ENCODE measurements at places on chromosomes 5 and 9.

DNA sequence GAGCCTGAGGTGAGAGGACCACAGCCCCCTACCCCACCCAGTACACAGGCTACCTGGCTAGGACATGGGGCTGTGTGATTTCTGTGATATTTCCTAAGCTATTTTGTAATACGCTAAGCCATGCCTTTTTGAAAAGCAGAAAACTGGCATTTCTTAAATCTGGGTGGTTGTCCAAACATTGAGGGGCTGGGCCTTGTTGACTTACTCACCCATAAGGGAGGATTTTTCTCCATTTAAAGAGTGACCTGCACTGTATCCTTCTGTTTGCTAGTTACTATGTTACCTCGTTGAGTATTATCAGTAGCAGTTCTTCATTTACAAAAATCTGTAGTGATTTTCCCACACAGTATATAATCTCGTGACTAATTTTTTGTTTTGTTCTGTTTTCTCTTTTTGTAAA lies 117.5 kb upstream of the OTULINL start:
- no peak for DNase-seq

DNA sequence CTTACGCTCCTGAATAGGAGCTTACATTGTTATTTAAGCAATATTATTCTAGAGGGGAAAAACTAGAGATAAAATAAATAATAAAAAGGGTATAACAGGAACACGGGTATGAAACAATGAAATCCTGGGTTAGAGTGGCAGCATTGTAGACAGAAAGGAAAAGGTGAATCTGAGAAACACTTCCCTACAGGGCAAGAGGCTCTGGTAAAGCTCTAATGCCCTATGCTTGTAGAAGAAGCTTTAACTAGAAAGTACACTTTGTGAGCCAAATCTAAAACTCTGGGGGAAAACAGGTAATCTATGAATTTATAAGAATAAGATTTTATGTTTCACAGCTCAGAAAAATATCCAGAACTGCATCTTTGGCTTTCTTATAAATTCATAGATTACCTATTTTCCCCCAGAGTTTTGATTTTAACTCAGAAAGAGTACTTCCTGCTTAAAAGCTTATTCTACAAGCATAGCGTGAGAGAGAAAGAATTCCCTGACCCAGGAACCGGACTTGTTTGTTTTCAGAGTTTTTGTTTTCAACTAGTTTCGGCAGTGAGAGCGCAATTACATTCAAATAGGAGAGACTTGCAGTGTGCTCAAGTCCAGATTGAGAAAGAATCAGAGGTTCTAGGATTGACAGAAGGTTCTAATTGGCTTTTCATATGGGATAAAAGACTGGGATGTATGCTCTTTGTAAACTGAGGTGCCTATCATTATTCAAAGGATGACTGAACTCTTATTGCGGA lies 651.0 kb upstream of the RORB start:
- DNase-seq: no peak

GRCh38 chr9:112252194-112252593 lies 77.1 kb upstream of the SUSD1 start:
- no peak for DNase-seq

- DNase-seq: no peak
Measured at GRCh38 chr5:111975133-111975532, 218.1 kb upstream of the NREP start.

DNA sequence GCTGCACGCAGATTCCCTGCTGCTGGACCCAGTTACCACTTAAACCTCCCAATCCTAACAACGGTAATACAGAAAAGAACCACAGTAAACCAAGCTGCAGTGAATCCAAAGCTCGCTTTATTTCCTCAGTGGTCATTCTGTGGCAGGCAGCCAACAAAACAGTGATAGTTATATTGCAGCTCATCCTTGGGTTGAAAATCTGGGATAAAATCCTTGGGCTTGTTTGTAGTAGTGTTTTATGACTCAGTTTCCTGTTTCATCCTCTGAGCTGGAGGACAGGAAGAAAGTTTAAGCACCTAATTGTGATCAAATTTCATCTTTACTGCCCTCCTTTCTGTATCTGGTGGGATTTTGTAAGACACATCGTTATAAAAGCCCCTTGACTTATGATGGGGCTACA lies 31.4 kb downstream of the HMGCR start:
- no peak for DNase-seq

- no peak for DNase-seq
Measured at GRCh38 chr5:137791387-137791786, 37.2 kb upstream of the HNRNPA0 start.

GRCh38 chr5:68405026-68405684 lies 189.6 kb downstream of the PIK3R1 start:
- DNase-seq: no peak

DNA sequence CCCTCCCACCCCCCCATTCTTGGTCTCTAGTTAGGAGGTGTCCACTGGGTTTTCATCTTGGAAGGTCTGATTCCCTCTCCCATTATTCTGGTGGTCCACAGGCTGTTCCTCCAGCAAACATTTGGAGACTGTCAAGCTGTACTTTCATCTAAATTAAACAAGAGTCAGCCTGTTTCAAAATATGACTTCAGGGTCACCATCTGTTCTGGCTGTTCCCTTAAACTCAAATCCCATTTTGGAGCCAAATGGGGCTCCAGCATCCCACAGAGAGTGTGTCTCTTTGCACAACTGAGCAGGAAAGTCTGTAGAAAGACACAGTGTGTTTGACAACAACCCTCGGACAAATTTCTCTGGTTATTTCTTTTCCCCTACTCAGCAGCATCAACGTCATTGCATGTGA lies 20.5 kb downstream of the COL15A1 start:
- no peak for DNase-seq

DNA sequence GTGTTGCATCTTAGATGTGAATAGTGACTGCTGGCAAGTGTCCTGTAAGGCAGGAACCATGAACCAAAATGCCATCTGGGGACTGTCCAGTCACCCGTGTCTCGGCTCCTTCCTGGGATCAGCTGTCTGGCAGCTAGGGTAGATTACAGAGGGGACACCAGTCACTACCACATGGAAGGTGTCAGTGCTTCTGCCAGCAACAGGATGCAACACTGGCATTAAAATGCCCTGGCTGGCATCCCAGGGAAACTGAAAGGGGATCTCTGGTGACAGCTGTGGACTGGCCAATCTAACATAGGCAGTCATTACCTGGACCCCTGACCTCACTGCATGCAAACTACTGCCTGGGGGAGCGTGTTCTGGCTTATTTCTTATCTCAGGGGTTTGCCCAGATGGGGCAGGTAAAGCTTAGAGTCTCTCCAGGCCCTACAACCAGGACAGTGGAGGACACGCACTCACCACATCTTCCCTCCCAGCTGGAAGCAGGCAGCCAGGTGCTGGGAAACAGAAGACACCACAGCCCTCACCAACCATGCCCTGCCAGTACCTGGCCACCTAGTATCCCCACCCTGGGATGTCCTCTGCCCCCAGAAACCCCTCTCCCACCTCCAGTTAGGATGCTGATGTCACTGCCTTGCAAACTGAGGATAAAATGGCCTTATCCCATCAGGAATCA lies 83.8 kb downstream of the SEMA4D start:
- DNase-seq: no peak

DNA sequence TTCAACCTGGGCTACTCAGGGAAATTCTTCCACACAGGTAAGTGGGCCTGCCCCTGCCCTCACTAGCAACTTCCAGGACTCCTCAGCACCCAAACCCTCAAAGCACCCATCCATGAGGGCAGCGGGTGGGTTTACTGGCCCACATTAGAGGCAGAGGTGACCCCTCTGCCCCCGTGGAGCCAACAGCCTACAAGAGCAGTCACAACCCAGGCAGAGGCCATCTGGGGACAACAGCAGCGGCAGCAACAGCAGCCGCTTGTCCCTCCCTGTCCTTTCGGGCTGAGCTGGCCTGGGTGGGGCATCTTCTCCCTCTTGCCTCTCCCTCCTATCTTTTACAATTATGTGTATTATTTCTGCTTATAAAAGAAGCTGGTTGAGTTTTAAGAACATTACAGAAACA lies 25.1 kb downstream of the NDST1 start:
- DNase-seq: no peak

DNA sequence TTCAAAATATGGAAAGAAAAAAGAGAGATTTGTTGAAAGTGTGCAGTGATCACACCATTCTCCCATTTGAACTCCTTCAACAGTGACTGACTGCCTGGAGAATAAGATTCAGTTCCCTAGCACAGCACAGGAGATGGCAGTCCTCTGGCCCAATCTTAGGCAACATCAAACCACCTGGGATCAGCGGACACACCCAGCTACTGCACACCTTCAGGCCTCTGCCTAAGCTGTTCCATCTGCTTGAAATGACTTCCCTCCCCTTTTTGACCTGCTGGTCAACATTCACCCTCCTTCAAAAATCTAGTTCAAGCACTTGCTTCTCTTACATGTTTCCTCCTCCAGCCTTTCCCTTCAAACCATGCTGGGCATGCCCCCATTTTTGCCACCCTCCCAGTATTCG lies 4.5 kb downstream of the MAPK9 start:
- DNase-seq: no peak

DNA sequence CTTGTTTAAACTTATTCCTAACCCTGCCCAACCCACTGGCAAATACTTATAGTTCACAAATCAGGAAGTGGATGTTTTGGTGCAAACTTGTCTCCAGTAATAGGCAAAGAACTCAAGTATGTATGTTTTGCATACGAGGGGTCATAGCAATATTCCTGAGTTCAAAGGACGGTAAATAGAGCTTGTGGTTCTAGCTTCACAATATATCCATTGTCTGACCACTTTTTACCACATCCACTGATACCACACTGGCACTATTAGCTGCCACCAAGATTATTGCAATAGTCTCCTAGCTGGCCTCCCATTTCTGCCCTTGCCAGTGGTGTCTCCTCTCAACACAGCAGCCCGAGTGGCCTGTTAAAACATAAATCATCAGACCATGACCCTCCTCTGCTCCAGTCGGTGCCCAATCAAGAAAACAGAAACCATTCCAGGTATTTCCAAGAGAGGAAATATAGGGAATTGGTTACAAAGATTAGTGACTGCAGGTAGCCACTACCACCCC lies 17.0 kb downstream of the GRXCR2 start:
- DNase-seq: no peak

GRCh38 chr9:134575901-134576176 lies 65.8 kb upstream of the COL5A1 start:
- DNase-seq: no peak

GRCh38 chr9:120286530-120286929 lies 293.4 kb downstream of the CDK5RAP2 start:
- DNase-seq: no peak

GRCh38 chr5:14408969-14409586 lies 172.5 kb upstream of the OTULINL start:
- DNase-seq: no peak

- no peak for DNase-seq
Measured at GRCh38 chr9:86279839-86280238, 2.5 kb downstream of the ISCA1 start.

GRCh38 chr5:170582644-170583330 lies 79.0 kb downstream of the KCNIP1 start:
- no peak for DNase-seq

DNA sequence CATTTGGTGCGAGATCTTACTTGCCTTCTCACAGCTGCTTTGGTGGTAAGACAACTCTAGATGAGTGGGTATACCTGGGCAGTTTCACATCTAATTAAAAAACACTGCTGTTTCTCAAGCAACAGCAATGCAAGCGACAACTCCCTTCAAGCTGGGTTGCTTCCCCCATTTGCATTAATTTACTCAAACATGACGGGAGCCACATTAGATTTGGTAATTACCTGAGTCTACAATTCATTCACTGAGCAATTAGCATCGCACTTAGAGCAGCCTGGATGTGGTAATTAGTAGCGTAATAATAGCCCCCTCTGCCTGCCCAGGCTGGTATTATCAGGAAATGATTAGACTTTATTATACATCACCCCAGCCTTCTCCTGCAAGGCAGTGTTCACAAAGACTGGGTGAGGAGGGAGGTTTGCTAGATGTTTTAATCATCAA lies 73.4 kb downstream of the FBXO38 start:
- peak; percentile 89 for DNase-seq

- no peak for DNase-seq
Measured at GRCh38 chr9:87276851-87277261, 220.8 kb upstream of the DAPK1 start.

DNA sequence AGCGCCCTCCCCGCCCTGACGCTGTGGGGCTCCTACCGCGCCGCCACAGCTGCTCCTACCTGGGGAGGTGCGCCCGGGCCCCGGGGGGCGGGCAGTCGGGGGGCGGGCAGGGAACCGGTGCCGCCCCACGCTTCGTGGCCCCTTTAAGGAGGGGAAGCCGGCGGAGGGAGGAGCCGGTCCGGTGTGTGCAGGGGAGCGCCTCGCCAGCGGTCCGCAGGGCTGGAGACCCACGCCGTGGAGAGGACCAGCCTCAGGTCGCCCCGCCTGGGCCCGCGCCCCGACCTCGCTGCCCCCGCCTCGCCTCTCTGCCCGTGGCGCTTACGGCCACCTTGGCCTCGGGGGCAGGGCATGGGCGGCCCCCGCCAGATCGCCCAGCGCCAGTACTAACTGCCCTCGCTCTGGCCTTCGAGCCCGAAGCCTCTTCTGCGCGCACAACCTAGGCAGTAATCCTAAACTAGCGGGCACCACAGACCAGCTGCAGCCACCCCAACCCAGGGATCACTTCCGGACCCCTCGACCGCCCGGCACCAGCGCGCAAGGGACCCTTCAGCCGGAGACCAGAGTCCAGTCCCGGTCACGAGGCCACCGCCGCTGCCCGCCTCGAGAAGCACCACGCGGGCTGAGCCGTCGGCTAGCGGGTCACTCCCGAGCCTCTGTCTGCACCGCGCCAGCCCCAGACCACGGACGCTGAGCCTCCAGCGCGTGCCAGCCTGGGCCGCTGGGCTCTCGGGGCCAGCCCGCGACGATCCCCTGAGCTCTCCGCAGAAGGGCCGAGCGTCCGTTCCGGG lies at the start of gene FOXE1:
TSS of gene FOXE1 (plus strand) at position 171 of the 788 bp plus-strand sequence. CDS start 689 bp downstream, outside the sequence.
- peak; percentile 29 for DNase-seq

GRCh38 chr9:98159301-98159700 lies 33.1 kb downstream of the CORO2A start:
- no peak for DNase-seq

DNA sequence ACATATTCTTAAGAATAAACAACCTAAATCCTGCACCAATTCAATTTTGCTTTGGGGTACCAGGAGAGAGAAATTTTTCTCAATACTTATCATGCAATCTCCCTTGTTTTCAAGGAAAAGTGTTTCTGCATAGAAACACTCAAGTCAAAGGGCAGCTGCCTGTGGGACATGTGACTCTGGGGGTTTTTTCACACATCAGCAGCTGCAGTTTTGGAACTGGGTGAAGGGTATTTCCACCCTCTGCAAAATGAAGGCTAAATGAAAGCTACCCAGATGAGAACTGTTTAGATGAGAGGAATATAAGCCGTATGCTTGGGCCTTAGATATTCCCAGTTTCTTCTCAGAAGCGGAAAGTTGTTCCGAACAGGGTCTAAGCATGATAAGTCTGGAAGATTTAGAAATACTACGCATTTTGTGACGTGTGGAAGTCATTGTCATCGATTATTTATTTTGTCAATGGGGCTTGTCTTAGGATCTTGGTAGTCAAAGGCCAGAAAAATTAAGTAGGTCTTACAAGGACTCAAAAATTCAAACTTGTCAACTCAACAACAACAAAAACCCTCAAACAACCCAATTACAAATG lies 64.3 kb upstream of the BOD1 start:
- DNase-seq: no peak

Data from NCI-H1105 (cell line).